Osteoblast (primary cell): ENCODE measurements at places on chromosomes 2 and 18. TPM values are rescaled to one million over a fixed set of nuclear protein-coding genes. Genes with fewer than 3 reads are reported as not detected.

DNA sequence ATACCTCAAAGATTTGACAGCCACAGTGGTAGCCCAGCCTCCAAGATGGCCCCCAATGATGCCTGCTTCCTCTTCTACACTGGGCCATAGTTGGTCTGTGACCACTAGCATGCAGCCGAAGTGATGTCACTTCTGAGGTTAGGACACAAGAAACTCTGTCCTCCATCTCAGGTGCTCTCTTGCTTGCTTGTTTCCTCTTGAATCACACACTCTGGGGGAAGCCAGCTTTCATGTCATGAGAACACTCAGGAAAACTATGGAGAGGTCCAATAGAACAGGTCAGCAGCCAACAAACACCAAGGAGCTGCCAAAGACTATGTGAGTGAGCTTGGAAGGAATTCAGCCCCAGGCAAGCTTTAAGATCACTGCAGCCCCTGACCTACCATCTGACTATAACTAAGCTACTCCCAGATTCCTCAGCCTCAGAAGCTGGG is 3.3 kb upstream of the ADAM17 start:
- DNase-seq, result peak; percentile 84

GRCh38 chr2:200382874-200383273 is 76.4 kb downstream of the SPATS2L start:
- no peak for DNase-seq

DNA sequence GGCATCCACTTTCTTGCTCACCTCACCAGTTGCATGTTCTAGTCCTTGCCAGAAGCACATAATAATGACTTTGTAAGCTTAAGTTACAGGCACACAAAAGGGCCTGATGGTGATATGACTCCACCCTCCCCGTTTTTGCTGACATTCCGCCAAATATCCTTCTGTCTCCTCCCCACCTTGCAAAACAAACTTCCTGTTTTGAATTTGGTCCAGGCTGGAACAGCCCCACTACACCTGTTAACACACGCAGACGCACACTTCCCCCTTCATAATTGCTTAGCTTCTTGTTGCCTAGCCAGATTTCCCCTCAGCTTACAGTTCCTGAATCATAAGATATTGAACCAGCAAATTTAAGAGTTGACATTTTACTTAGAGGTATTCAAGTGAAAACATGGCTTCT is at the start of gene MGAT5:
Gene MGAT5 (plus strand): TSS at position 269 of the 400 bp plus-strand sequence. CDS start 332 bp downstream, outside the sequence.
- no peak for DNase-seq

- no peak for DNase-seq
Measured at GRCh38 chr2:143968860-143969259, 551.1 kb downstream of the ZEB2 start.

The SELENOI gene
- 11.6 and 13.0 TPM in 2 replicates for total RNA-seq

DNA sequence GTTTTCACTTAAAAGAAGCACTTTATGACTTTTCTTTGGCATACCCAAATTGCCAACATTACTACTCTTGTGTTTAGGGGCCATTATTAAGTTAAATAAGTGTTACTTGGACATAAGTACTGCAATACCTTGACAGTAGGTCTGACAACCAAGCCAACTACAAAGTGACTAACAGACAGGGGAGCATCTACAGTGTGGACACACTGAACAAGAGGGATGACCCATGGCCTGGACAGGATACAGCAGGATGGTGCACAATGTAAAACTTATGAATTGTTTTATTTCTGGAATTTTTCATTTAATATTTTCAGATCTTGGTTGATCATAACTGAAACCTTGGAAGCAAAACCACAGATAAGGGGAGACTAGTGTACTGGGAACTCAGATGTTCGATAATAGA is 4.0 kb upstream of the INPP1 start:
- no peak for DNase-seq

DNA sequence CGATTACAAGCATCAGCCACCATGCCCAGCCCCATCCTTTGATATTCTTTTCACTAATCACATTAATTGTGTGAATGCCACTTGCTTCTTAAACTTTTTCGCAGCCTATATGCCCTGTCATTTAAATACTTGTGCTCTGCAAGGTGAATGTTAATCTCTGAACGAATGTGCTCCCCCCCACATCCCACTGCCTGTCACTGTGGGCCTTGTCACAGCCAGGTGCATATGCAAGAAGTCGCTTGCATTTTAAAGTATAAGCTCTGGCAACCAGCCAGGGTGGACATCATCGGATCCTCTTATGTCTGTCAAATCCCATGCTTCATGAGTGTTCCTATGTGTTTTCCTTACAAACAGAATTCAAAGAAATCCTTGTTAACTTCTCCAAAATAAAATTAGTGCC is 304.4 kb downstream of the GALR1 start:
- DNase-seq, result no peak

GRCh38 chr2:135851858-135852257 is 14.9 kb upstream of the LCT start:
- no peak for DNase-seq

- DNase-seq, result no peak
Measured at GRCh38 chr2:168568476-168569267, 112.6 kb downstream of the CERS6 start.

- no peak for DNase-seq
Measured at GRCh38 chr2:127843677-127844076, 14.3 kb downstream of the POLR2D start.

- no peak for DNase-seq
Measured at GRCh38 chr18:9824474-9824832, 61.3 kb upstream of the TXNDC2 start.

- no peak for DNase-seq
Measured at GRCh38 chr2:215377283-215377682, 58.6 kb downstream of the FN1 start.

DNA sequence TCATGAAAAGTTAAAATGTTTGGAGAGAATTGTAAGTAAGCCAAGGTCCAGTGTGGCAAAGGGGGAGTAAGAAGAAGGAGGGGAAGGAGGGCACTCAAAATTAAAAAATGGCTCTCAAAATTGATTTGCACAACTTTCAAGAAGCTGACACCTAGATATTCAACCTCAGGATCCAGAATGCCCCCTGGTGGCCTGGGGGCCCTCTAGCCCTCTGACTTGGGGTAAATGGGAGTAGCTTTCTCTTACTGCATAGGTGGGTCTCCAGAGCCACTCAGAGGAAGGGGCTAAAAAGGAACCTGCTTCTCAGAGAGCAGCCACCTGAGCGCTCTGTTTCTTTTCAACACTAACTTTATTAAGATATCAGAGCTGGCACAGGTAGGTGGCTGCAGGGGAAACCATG is 968.5 kb downstream of the BCL11A start:
- no peak for DNase-seq

DNA sequence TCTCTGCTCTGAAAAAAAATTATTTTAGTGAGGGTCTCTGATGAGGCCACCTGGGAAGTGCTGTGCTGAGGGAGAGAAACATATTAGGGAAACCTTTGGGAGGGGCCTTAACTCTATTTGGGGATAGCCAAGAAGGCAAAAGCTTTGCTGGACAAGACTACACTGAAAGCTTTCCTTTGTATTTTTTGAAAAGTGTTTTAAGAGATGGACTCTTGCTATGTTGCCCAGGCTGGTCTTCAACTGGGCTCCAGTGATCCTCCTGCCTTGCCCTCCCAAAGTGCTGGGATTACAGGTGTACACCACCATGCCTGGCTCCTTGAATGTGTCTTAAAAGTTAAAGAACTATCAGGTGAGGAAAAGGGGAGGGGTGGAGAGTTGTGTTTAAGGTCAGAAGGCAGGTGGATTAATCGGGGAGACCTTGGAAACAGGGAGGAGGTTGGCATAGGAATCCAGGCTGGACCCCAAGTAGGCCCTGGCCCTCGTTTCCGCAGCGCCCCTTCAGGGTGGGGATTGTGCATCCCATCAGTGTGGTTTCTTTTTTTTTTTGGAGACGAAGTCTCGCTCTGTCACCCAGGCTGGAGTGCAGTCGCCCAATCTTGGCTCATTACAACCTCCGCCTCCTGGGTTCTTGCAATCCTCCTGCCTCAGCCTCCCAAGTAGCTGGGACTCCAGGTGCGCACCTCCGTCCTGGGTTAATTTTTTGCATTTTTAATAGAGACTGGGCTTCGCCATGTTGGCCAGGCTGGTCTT is 92.1 kb downstream of the MYCN start:
- DNase-seq, result no peak

DNA sequence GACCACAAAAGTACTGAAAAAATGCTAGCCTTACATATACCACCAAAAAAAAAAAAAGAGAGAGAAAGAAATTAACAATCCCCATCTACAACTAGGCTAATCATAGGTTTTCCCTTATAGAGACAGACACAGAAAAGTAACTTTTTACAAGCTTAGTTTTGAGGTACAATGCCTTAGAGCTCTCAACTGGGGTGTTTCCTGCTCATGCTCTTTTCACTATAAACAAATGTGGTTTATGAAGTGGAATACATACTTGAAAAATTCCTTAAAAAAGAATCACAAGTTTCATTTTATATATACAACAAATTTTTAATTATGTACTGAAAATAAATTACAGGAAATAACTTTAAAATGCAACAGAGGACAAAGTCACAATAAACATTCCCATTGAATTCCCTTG is 82.5 kb downstream of the ATL2 start:
- no peak for DNase-seq

GRCh38 chr18:8106603-8107002 is 502.6 kb upstream of the RAB12 start:
- no peak for DNase-seq

DNA sequence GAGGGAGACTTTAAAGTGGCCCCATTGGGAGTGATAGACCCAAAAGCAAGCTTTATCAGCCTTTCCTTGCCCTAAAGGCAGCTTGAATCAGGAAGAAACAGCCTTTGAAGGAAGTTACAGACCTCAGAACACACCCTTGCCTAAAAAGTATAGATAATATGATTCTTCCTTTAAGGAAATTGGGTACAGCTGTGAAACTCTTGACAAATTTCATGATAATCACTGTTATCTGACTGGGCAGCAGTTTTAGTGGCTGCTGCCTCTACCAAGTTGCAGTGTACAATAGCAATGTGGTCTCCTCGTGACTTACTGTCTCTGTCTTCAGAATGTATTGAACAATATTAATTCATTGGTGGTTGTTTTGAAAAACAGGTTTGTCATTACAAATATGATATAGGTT is 16.7 kb downstream of the HOXD1 start:
- DNase-seq, result no peak

GRCh38 chr18:3055186-3055728 is 42.3 kb upstream of the LPIN2 start:
- DNase-seq, result no peak

The DYNAP gene
- not detected in 2 replicates for total RNA-seq

- peak; percentile 93 for DNase-seq
Measured at GRCh38 chr18:49645841-49646351, 84.0 kb downstream of the LIPG start.

DNA sequence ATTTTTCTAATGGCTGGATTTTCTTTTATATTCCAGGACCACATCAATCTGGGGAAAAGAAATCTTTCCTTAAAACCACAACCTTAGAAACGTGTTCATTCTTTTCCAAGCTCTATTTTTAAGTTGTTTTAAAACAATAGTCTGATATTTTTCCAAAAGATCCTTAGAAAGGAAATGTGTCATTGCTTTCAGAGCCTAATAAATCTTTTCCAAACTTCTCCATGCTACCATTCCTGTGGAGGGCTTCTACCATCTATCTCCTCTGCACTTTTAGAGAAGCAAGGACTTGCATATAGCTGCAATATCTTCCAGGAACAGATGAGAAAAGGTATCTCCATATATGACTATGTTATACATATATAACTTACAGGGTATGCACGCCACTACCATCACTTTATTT is 21.2 kb downstream of the WDFY1 start:
- no peak for DNase-seq

The GTF2A1L gene
- total RNA-seq, result 0.59 and 1.1 TPM in 2 replicates

DNA sequence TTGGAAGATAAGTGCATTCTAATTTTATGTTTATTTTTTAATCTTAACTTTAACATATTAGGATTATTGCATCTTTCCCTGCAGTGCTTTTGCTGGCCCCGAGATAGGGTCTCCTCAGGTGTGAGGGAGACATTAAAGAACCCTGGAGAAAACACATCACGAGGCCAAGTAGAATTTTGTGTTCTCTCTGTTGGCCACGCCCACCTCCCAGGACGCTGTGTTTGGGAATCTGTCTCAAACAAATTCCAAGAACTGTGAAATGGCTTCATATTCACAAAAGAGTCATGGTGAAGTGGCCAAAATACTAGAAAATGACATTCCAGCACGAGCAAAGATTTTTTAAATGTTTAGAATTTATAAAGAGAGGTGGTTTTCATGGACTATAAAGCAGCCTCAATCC is 27.3 kb downstream of the RNF144A start:
- no peak for DNase-seq

DNA sequence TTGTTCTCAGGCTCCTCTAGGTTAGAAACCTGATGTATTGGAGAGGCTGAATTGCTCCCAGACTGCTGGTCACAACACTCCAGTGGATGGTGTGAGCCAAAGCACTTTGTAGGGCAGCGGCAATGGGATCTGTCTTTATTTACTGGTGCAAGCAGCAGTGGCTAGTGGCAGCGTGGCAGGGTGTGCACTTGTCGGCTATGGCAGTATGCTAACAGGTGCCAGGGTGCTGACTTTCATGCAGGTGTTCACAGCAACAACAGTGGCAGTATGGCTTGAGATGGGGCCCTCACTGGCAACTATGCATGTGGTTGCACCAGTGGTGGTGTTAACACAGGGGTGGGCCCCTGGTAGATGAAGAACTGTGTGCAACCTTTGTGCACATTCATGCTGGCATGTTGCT is 347.8 kb downstream of the DSC3 start:
- no peak for DNase-seq

DNA sequence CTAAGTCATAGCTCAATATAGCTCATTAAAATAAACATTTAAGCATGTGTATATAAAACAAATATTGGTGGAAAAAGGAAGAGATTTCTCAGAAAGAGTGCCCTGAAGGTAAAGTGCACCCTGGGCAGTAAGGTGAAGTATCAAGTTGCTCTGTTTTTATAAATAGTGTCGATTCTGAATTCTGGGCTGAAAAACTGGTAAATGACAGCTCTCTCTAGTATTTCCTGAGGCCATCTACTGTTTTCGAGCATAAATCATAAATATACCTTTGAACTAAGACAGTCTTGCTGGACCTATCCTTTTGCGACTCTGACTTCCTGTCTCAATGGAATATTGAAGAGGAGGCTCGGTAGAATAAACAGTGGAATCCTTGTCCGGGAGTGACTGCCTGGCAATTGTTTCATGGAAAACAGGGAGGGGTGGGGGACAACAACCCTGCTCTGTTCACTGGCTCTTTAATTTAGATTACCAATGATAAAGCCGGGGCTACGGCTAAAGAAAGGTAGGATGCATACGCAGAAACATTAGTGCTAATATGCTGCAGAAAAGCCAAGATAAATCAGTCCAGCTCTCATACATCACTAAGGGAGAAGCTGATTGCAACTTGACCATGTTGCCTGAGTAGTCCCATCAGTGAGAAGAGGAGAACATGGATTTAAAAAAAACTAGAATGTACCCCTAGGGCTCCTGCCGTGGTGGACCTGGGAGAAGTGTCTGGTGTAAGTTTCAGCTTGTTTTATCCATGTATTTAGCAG is 124.1 kb downstream of the RAPGEF4 start:
- DNase-seq, result no peak

- DNase-seq, result no peak
Measured at GRCh38 chr2:38600242-38600891, 2.4 kb downstream of the HNRNPLL start.

The EFEMP1 gene
- total RNA-seq, result 1,402 and 1,564 TPM in 2 replicates

The TUBA3E gene
- not detected in 2 replicates for total RNA-seq

- no peak for DNase-seq
Measured at GRCh38 chr2:49924044-49924817, 769.9 kb upstream of the FSHR start.
